ENCODE measurements at places on chromosomes 4 and X. TPM values are rescaled to one million over a fixed set of nuclear protein-coding genes. Genes with fewer than 3 reads are reported as not detected.

GPR173 gene
- total RNA-seq, result 2.5 TPM

CYBB gene
- total RNA-seq, result not detected

VEGFC gene
- total RNA-seq, result 24.7 TPM

ZNF280C gene
- 8.6 TPM for total RNA-seq

SFRP2 gene
- total RNA-seq, result 1.8 TPM

RRH gene
- not detected for total RNA-seq

Measured in fibroblast of the aortic adventitia (primary cell).